Stimulated activated naive B cell treated with anti-CD40 and anti-IgM and Interleukin-4, amounts not matched to agents 10 μg/mL and 1 μg/mL and 100 μg/mL, for 72 hours (primary cell): ENCODE measurements at places on chromosomes 3 and 15.
A peak's percentile ranks its signal among the peaks of the same experiment; 100 is the strongest.

- no peak for DNase-seq
Measured at GRCh38 chr3:33424606-33425452, 15.4 kb downstream of the UBP1 start.

DNA sequence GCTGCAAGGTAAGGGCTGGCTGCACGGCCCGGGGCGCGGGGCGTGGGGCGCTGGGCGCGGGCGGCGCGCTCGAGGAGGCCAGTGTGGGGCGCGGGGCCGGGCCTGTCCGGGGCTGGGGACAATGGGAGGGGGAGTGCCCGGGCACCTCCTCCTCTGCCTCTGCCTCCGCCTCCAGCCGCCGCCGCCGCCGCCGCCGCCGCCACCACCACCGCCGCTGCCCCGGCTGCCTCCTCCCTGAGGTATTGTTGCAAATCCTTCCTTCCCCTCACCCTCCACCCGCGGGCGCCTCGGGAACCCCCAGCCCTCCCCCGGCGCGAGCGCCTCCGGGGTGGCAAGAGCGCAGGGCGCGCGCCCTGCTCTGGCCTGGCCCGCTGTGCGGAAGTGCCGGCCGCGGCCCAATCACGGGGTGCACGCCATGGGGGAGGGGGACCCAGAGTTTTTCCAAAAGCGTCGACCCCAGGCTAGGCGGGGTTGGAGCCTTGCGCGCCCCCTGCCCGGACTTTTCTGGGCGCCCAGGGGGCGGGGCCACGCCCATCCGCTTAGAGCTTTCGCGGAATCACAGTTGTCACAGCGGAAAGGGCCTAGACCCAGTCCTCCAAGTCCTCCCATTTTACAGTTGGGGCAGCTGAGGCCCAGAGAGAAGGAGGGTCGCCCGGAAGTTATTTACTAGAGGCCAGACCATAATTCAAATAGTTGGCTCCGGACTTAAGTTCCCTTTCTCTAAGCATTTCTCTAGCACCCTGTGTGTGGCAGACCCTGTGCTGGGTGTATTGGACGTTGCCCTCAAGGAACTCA lies at the start of gene LPP:
LPP (plus strand) TSS at position 144 of the 795 bp plus-strand sequence. CDS start 251,964 bp downstream, outside the sequence.
- DNase-seq: peak; percentile 87

DNA sequence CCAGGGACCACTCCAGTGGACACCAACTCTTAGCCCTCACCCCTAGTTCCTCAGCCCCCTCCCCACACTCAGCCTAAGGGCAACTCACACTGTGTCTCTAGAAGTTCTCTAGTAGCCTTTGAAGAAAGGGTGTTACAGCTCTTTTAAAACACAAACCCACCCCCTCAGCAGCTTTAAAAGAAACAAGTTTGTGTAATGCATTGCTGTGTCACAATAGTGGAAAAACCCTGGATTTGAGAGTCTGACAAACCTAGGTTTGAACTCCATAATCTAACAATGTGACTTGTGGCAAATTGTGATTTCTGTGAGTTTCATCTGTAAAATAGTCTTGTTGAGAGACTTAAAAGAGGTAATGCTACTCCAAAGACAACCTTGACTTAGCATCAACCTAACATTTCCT lies 54.0 kb downstream of the PLCH1 start:
- no peak for DNase-seq

DNA sequence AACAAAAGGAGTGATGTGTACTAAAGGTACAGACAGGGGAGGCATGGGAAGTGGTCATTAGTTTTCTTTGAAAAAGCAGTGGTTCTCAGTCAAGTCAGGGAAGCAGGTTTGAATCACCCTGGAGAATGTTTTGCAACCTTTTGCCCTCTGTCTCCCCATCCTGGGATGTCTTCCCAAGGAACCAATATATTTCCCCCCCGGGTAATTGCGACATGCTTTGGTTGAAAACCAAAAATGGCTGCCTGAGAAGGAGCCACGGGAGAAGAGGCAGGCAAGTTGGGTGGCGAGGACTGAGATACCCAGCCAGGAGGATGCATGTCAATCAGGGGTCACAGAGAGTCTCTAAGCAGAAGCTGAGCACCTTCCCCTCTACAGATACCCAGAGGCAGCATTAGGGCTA lies 20.2 kb upstream of the PPP1R2 start:
- no peak for DNase-seq
